Left ventricle myocardium inferior (tissue), 1 donor: ENCODE measurements at places on chromosomes 1 and 21. TPM values are rescaled to one million over a fixed set of nuclear protein-coding genes. Genes with fewer than 3 reads are reported as not detected.
A peak's percentile ranks its signal among the peaks of the same experiment; 100 is the strongest.

DNA sequence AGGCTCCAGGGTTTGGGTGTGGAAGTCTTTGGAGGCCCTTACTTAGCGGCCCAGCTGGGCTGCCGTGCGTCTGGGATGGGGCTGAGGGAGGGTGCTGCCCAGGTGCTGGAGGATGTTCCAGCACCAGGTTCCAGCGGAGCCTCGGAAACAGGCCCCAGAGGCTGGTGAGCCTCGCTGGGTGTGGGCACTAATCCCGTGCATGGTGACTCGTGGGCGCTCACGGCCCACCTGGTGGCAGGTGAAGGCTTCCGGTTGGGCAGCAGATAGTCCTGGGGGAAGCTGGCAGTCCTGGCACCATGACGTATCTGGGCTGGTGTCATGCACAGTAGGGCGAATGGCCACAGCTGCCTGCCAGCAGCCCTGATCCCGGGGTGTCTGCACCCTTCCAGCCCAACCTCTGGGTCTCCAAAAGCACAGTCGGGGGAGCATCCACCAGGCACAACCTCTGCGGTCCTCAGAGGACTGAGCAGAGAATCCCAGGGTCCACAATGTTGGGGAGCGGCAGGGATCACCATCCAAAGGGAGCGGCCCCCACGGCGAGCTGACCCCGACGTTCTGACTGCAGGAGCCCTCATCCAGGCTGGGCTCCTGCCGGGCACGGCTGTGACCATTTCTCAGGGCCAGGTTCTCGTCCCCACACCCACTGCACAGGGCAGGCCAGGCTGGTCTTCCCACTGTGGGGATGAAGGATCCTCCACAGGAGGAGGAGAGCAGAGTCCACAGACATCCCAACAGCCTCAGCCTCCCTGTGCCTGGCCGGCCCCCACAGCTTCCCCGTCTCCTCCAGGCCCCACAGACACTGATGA, 25.3 kb downstream of the FTCD start:
- peaks cover 24% of the 10 kb centered on the region for H3K36me3 ChIP-seq
- H3K4me1 ChIP-seq = peaks cover 22% of the 10 kb centered on the region
- peak overlapping the region; percentile 90 for H3K27ac ChIP-seq
- H3K27me3 ChIP-seq = no peaks in the 10 kb centered on the region
- H3K4me3 ChIP-seq = no peak overlapping the region

Gene AMPD1
- total RNA-seq = not detected

- no peaks in the 10 kb centered on the region for H3K4me1 ChIP-seq
- no peaks in the 10 kb centered on the region for H3K36me3 ChIP-seq
- no peaks in the 10 kb centered on the region for H3K27me3 ChIP-seq
- H3K27ac ChIP-seq = no peak overlapping the region
- no peak overlapping the region for H3K4me3 ChIP-seq
Observed at GRCh38 chr21:25234857-25235801, 372.2 kb downstream of the MRPL39 start.

DNA sequence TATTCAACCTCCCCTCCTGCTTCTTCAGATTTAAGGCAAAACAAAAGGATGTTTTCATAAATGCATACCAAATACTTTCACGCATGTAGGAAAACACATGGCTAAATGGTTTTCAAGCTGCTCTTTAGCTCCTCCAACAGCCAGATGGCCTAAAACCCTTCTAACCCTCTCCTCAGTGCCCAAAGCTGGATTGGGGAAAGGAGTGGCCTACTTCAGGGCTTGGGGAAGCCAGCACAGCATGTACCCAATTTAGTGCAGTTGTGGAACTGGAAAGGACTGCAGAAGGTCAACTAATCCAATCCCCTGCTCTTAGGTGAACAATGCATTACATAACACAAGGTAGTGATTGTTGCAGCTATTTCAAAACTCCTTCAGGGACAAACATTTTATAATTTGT, 9.3 kb downstream of the F5 start:
- DNase-seq = no peak
- H3K36me3 ChIP-seq = no peaks in the 10 kb centered on the region
- H3K27me3 ChIP-seq = peaks cover 11% of the 10 kb centered on the region
- no peak overlapping the region for H3K4me3 ChIP-seq
- H3K27ac ChIP-seq = peak overlapping the region; percentile 82
- H3K4me1 ChIP-seq = peaks cover 40% of the 10 kb centered on the region

DNA sequence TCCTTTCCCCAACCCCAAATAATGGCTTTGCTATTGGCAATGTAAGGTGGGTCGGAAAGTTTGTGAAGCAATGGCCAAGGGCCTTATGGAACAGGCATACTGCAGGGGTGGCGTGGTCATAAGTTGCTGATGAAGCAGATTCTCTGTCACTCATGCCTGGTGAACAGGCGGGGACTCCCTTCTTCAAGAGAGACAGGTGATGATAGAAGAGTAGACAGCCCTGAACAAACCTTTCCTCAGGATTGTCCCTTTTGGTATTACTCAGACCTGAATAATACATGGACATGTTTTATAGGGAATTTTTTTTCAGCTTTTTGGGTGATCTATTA, 12.7 kb downstream of the DDR2 start:
- H3K27me3 ChIP-seq = no peaks in the 10 kb centered on the region
- peaks cover 7% of the 10 kb centered on the region for H3K36me3 ChIP-seq
- no peak overlapping the region for H3K27ac ChIP-seq
- H3K4me3 ChIP-seq = no peak overlapping the region
- DNase-seq = no peak

DNA sequence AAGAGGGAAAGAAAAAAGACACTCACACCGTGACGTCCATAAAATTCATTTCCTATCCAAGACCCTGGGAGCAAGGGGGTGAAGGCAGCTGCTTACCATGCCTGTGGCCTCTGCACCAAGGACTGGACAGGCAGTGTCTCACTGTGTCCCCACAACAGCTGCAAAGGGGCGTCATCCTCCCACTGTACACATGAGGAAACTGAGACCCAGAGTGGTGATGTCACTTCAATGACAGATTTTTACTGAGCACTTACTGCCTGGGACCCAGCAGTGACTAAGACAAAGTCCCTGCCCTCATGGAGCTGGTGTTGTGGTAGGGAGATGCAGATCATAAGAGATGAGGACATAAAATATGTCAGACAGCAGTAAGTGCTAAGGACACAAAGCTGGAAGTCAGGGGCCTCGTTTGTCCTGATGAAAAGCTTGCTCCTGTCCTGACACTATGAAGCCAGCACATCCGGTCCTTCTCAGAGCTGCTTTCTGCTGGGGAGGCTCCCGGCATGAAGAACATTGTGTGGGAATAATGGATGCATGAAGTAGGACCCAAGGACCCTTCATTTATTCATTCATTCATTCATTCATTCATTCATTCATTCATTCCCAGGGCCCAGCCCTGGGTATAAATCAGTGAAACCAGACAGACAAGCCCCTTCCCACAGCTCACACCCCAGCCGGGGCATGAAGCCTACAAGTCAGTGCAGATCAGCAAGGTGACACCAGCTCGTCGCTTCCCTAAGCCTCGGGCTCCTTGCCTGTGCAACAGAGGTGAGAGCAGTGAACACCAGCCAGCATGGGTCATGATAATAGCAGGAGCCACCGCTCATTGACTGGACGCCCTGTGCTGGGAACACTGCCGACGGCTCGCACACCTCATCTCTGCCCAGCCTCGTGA, 473.7 kb downstream of the MATN1 start:
- DNase-seq = no peak
- no peaks in the 10 kb centered on the region for H3K4me1 ChIP-seq
- H3K27me3 ChIP-seq = peaks cover 97% of the 10 kb centered on the region
- no peak overlapping the region for H3K4me3 ChIP-seq

DNA sequence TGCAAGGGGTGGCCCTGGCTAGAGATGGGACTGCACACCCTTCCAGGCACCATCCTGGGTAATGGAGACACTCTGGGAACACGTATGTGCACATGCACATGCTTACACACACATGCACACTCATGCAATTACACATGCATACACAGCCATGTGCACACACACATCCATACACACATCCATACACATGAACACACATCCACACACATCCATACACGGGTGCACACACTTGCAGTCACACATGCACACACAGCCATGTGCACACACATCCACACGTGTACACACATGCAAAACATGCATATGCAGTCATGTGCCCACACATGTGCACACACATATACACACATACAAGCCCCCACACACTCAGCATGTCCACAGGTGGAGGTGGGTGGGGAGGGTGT, 22.3 kb upstream of the POFUT2 start:
- DNase-seq = peak; percentile 0
- peaks cover 43% of the 10 kb centered on the region for H3K4me1 ChIP-seq
- H3K27ac ChIP-seq = peak overlapping the region; percentile 84
- no peak overlapping the region for H3K4me3 ChIP-seq
- no peaks in the 10 kb centered on the region for H3K27me3 ChIP-seq

- H3K4me3 ChIP-seq = no peak overlapping the region
- peaks cover 22% of the 10 kb centered on the region for H3K4me1 ChIP-seq
- H3K27me3 ChIP-seq = peaks cover 64% of the 10 kb centered on the region
- DNase-seq = no peak
- no peak overlapping the region for H3K27ac ChIP-seq
Observed at GRCh38 chr1:47572731-47573430, 135.0 kb downstream of the FOXD2 start.

DNA sequence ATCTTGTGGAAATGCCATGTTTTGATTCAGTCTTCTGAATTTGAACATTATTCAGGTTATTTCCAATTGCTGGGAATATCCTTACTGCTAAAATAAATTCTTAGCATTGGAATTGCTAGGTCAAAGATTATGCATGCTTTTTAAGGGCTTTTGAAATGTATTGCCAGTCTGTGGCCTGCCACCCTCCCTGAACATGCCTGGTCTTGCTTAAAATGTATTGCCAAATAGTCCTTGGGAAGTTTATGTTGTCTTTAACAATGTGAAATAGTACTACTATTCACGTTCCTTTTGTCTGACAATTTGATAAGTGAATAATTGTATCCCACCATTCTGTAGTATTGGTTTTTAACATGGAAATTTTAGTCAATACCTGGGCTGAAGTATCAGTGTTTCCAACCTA, 13.6 kb downstream of the TARDBP start:
- H3K27ac ChIP-seq = no peak overlapping the region
- DNase-seq = no peak
- no peaks in the 10 kb centered on the region for H3K27me3 ChIP-seq
- no peaks in the 10 kb centered on the region for H3K4me1 ChIP-seq
- H3K4me3 ChIP-seq = no peak overlapping the region
- H3K36me3 ChIP-seq = peaks cover 75% of the 10 kb centered on the region

GRCh38 chr1:54453509-54453908, 47.3 kb upstream of the SSBP3 start:
- no peak overlapping the region for H3K4me3 ChIP-seq
- DNase-seq = no peak
- H3K27me3 ChIP-seq = no peaks in the 10 kb centered on the region
- H3K4me1 ChIP-seq = no peaks in the 10 kb centered on the region
- no peak overlapping the region for H3K27ac ChIP-seq
- H3K36me3 ChIP-seq = no peaks in the 10 kb centered on the region

Gene KLHDC9
- total RNA-seq = 9.1 TPM

DNA sequence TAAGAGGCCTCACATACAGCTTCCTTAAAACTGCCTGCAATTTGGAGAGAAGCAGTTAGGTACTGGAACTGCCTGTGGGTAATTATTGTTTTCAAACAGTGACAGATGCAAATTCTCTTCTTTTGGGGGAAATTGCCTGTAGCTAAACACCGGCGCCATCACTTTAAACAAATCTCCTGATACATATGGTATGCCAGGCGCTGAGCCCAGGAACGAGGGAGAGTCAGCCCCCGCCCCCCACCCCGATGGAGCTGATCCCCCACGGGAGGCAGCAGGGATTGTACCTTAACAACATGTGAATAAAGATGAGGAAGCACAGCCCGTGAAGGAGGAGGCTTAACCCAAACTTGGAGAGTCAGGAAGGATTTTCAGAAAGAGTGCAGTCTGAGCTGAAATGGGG, 7.1 kb downstream of the TMEM51 start:
- H3K4me3 ChIP-seq = no peak overlapping the region
- no peaks in the 10 kb centered on the region for H3K27me3 ChIP-seq
- H3K4me1 ChIP-seq = peaks cover 38% of the 10 kb centered on the region
- DNase-seq = no peak
- H3K27ac ChIP-seq = no peak overlapping the region
- no peaks in the 10 kb centered on the region for H3K36me3 ChIP-seq

Gene RNU1-3
- 6,072 TPM for total RNA-seq

GRCh38 chr1:116485976-116486375, 84.8 kb downstream of the CD58 start:
- H3K4me1 ChIP-seq = peaks cover 49% of the 10 kb centered on the region
- no peak for DNase-seq
- no peaks in the 10 kb centered on the region for H3K27me3 ChIP-seq
- H3K4me3 ChIP-seq = no peak overlapping the region
- H3K36me3 ChIP-seq = no peaks in the 10 kb centered on the region
- H3K27ac ChIP-seq = no peak overlapping the region

- no peak overlapping the region for H3K4me3 ChIP-seq
- peaks cover 87% of the 10 kb centered on the region for H3K27me3 ChIP-seq
- no peaks in the 10 kb centered on the region for H3K4me1 ChIP-seq
- DNase-seq = no peak
Observed at GRCh38 chr1:180249725-180250498, 19.8 kb downstream of the LHX4 start.

- no peaks in the 10 kb centered on the region for H3K4me1 ChIP-seq
- H3K27me3 ChIP-seq = no peaks in the 10 kb centered on the region
- DNase-seq = no peak
- no peaks in the 10 kb centered on the region for H3K36me3 ChIP-seq
- H3K4me3 ChIP-seq = no peak overlapping the region
Observed at GRCh38 chr1:83839566-83840173, 159.3 kb downstream of the TTLL7 start.

DNA sequence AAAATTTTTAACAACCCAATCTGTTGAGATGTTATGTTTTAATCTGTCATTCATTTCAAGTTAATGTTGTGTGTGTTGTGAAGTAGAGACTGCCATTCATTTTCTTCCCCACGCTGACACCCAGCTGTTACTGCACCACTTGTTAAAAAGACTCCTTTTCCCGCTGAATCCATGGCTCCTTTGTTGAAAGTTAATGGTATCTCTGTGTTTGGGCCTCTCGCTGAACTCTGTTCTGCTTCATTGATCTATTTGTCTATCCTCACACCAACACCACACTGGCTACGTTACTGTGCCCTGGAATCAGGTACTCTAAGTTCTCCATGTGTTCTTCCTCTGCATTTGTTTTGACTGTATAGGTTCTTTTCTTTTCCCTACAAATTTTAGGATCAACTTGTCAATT, 58.2 kb downstream of the PDE9A start:
- H3K27ac ChIP-seq = no peak overlapping the region
- H3K4me3 ChIP-seq = no peak overlapping the region
- no peak for DNase-seq
- peaks cover 24% of the 10 kb centered on the region for H3K27me3 ChIP-seq

DNA sequence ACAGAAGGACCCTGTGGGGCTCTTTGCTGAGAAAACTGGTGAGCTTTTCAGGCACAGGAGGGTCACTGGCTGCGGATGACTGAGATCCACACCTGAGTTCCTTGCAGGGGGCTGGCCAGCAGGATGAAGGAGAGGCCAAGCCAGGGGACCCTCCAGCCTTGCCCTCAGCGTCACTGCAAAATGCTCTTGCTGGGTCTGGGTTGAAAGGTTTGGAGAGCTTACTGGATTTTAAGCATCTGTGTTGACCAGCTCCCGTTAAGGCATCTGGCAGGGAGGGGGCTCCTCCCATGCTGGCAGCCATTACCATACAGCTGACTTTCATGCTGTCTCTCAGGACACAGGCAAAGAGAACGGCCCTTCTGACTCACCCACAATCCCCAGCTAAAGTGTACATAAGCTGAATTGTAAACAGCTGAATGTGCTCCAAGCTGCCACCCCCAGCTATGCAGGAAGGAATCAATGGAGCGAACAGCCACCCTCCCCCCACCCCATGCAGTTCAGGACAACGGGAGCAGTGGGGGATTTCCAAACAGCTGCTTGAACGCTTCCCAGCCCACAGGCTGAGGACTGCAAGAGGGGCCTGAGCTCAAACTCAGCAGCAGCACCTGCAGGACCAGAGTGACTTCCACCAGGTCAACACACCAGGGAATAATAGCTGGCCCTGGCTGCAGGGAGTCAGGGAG, 21.3 kb upstream of the A3GALT2 start:
- H3K27me3 ChIP-seq = no peaks in the 10 kb centered on the region
- H3K36me3 ChIP-seq = peaks cover 10% of the 10 kb centered on the region
- peak overlapping the region; percentile 99 for H3K27ac ChIP-seq
- peak overlapping the region; percentile 46 for H3K4me3 ChIP-seq
- peaks cover 100% of the 10 kb centered on the region for H3K4me1 ChIP-seq
